ENCODE measurements at places on chromosomes 5 and 9.
A peak's percentile ranks its signal among the peaks of the same experiment; 100 is the strongest.

- DNase-seq: no peak
These were observed 8.8 kb downstream of the ATP10B start for GRCh38 chr5:160843240-160843639.

DNA sequence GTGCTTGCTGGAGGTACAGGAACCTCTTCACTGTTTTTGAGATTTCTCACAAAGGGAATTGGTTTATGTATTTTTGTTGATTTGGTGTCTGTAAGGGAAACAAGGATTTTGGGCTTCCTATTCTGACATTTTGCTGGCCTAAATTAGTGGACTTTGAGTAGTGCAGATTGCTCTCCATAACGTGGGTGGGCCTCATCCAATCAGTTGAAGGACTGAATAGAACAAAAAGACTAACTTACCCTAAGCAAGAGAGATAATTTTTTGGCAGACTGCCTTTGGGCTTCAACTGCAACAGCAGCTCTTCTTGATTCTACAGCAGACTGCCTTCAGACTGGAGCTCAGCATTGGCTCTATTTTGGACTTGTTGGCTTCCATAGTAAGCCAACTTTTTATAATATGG, 93.2 kb downstream of the MSX2 start:
- no peak for DNase-seq

DNA sequence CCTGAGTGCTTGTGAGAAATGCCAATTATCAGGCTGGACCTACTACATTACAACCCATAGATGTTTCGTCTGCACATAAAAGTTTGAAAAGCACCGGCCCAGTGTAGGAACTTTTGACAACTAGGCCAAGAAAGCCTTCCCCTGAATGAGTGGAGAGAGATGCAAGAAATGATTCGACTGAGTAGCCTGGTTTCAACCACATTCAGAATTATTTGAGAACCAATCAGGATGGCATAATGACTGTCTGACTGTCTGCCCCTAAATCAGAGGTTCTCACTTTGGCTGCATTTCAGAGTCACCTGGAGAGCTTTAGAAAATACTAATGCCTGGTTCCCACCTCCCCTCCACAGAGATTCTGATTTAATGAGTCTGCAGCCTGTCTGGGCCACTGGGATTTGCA, 61.1 kb downstream of the FRMD3 start:
- no peak for DNase-seq

DNA sequence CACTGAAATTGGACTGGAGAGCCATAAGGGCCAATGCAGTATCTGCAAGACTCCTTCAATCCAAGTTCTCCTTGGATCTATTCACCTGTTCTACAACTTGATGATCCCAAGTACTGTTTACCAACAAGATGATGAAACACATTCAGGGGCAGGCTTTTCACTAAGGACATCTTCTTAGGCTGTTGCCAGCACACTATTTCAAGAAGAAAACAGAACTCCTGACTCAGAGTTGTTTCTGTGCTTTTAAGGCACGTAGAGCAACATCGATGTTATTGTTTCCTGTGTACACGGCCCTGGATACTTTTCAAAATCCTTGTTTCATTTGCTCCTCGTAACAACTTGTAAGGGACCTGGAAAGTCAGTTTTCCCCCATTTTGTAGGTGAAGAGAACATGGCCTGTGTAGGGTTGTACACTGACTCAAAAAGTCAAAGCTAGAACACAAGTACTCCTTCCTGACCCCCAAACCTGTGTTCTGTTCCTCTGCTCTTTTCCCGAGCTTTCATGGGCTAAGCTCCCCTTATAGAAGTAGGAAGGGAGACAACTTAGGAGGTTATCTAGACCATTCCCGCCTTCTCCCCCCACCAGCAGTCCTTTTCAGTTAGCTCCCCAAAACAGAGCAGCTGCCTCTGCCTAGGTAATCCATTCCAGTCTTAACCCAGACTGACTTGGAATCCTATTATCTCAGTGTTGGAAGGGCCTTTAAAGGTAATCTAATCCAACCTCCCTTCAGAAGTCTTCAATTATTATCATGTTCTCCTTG, 5.2 kb upstream of the MGAT1 start:
- no peak for DNase-seq

GRCh38 chr5:124402144-124402581, 344.3 kb downstream of the ZNF608 start:
- DNase-seq: peak; percentile 60

- DNase-seq: no peak
These were observed 35.9 kb upstream of the RAI14 start for GRCh38 chr5:34620185-34620584.

- DNase-seq: peak; percentile 44
These were observed 38.1 kb upstream of the SSBP2 start for GRCh38 chr5:81789033-81789432.

GRCh38 chr5:116068028-116068632, 16.7 kb upstream of the COMMD10 start:
- peak; percentile 58 for DNase-seq

DNA sequence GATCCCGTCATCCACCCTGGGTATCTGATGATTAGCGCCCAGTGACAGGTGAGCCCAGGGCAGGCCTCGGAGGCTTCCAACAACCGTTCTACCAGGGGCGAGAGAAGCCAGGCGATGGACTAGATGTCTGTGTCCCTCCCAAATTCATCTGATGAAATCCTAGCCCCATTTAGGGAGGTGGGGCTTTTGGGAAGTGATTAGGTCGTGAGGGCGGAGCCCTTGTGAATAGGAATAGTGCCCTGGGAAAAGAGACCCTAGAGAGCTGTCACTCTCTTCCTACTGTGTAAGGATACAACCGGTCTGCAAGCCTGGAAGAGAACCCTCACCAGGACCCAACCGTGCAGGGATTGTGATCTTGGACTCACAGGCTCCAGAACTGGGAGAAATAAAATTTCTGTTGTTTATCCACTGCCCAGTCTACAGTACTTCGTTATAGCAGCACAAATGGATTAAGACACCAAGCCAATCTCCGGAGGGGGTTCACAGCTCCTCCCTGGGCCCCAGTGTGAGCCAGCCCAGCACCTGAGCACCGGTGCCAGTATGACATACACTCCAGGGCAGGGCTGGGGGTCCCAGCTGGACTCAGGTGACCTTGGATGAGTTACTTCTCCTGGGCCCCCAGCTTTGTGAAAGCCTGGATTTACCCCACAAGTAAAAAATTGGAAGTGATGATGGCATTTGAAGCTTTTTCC, 162.2 kb downstream of the DAB2IP start:
- no peak for DNase-seq

DNA sequence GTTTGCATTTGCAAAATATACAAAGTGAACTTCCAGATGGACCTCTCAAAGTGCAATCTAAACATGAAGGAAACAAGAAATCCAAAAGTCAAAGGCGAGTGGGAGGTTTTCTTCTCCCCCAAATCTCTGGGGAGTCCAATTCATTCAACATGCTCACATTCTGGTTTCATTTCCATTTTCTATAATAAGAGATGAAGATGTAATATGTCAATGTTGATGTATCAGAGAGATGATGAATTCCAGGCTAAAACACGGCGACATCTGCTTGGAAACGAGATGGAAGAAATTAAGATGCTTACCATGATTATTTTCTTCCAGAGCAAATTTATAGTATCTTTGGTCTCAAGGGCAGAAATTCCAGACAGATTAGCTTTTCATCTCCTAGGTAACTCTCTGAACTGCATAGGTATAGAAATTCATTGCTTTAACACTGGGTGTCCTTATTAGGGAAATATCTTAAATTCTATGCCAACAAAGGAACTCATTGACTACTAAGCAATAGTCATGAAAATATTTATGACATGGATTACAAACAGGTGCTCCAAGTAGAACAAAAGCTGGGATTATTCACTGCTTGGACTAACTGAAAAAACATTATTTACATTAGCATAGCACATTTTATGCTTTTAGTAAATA, 287.9 kb downstream of the SEC61B start:
- DNase-seq: no peak

DNA sequence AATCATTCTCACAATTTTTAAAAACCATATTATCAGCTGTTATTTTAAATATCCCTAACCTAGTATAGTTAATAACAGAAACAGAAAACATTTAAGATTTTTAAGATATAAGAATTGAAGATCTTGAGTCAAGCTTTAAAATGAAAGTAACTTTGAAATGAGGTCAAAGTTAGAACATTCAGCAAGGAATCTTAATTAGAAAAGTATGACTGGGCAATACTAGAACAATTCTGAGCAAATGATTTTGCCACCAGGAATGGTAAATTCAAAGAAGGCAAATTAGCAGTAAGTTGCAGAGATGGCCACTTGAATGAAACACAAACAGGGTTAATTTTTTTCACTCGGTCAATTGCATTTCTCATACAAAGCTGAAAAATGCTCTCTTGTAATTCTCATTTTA, 117.9 kb downstream of the NXNL2 start:
- DNase-seq: peak; percentile 27

GRCh38 chr5:2192496-2192895, 309.8 kb upstream of the IRX4 start:
- DNase-seq: no peak

DNA sequence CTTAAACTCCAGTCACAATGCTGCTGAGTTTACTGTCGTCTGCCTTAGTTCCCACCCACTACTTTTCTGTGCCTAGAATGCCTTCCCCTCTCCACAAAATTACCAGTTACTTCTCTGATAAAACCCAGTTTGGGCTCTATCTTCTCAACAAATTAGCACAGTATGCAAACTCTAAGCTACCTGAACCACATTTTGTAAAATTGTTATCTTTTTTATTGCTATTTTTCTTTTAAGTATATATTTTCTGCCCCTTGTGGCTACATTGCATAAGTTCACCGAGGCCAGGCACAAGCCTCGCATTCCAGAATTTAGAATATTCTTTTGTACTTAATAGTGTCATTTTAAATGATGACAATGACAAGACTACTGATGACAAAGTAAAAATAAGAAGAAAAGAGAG, 60.0 kb downstream of the POU5F2 start:
- no peak for DNase-seq

DNA sequence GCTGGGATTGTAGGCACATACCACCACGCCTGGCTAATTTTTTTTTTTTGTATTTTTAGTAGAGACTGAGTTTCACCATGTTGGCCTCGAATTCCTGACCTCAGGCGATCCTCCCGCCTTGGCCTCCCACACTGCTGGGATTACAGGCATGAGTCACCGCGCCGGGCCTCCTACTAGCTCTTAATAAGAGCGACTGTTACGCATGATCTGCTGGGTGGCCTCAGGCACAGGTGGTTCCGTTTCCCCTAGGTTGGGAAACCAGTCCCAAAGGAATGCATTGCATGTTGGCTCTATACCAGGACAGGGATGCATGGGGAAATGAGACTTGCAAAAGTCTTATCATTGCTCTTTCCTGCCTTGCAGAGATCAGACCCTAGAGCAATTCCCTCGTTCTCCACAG, 184.7 kb upstream of the PPP1R26 start:
- no peak for DNase-seq

- peak; percentile 89 for DNase-seq
These were observed 4.4 kb upstream of the SSBP2 start for GRCh38 chr5:81755320-81755719.

- no peak for DNase-seq
These were observed 30.9 kb upstream of the RGMB start for GRCh38 chr5:98742396-98743073.

GRCh38 chr9:130839132-130840111, 4.4 kb downstream of the ABL1 start:
- no peak for DNase-seq

- peak; percentile 89 for DNase-seq
These were observed 70.4 kb upstream of the DAP start for GRCh38 chr5:10831419-10831818.

DNA sequence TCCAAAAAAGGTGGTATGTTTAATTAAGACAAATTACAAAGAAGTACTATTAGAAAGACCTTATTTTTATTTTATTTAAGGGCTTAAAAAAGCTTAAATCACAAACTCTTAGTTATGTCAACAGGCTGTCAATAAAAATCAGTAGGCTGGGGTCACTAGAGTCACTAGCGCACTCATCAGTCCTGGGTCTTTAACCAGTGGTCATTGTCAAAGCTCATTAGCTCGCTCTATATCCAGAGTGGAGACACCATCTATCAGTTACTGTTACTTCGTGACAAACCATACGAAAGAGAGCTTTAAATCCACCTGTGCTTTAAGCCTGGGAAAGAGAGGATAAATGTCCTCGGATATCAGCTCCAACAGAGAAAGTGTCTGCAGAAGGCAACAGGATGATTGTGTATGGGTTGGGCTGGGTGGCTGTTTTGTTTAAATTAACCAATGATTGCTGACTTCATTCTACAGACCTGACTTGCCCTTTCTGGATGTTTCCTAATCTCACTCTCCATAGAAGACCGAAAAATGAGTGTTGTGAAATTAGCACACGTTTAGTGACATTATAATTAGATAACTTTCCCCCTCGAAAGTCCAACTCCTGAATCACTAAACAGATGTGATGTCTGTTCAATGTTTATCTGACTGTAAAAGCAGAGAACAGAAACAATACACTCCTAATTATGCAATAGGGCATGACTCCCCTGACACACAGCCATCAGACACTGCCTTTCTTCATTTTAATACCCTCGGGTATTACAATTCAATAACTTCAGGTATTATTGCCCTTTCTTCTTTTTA, 123.6 kb upstream of the TNPO1 start:
- no peak for DNase-seq

GRCh38 chr9:86907346-86907745, 40.0 kb downstream of the GAS1 start:
- DNase-seq: no peak

- DNase-seq: no peak
These were observed 1915.8 kb upstream of the CDH6 start for GRCh38 chr5:29277642-29278041.

DNA sequence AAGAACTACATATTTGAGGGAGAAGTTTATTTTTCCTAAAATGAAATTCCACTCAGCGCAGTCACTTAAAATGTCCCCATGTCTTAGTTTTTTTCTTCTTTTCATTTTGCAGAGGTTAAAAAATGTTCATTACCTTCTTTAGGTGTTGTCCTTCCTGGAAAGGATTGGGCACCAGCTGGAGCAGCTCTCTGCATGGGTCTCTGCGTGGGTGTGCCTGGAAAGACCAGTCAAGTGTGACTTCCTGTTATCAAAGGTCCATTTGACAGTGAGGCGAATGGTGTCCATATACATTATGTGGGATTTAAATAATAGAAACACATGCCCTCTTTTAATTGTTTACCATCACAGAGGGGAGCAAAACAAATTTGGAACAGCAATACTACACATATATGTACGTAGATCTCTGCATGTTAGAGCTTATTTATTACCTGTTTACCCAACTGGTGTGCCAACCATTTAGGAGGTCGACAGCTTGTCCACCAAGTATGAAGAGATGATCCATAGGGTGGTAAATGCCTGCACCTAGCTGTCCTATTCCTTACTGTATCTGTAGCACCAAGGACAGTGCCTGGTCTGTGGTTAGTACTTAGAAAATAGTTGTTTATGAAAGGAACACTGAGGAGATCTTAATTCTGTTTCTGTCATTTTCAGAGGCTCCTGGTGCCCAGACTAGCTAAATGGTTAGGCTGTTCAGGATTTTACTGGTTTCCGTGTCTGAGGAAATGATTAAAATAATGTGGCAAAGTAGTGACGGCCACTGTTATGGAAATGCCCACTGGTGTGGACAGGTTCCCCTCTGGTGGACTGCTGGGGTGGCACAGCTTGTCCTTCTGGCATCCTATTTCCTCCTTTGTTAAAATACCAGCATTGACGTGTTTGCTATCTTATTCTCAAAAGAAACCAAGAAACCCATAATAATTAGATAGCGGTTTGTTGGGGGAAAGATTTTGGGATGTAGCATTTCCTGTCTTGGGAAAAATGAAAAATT, 200.4 kb downstream of the MAST4 start:
- DNase-seq: no peak

GRCh38 chr5:151822141-151822540, 50.4 kb downstream of the G3BP1 start:
- DNase-seq: no peak

Measured in EL (cell line).